ENCODE measurements at places on chromosomes 6 and 20.

DNA sequence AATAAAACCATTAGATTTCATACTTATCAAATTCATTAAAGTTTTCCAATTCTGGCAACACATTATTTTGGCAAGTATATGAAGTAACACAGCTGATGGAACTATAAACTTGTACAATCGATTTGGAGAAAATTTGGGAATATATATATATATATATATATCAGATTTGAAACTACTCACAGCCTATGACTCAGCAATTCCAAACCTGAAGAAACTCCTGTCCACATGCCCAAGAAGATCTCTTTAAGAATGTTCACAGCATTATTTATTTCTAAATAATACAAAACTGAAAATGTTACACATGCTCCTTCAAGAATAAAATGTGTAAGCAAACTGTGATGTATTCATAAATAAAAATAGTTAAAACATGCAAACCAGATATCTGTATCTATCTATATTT lies 270.1 kb downstream of the TFAP2A start:
- DNase-seq = no peak

DNA sequence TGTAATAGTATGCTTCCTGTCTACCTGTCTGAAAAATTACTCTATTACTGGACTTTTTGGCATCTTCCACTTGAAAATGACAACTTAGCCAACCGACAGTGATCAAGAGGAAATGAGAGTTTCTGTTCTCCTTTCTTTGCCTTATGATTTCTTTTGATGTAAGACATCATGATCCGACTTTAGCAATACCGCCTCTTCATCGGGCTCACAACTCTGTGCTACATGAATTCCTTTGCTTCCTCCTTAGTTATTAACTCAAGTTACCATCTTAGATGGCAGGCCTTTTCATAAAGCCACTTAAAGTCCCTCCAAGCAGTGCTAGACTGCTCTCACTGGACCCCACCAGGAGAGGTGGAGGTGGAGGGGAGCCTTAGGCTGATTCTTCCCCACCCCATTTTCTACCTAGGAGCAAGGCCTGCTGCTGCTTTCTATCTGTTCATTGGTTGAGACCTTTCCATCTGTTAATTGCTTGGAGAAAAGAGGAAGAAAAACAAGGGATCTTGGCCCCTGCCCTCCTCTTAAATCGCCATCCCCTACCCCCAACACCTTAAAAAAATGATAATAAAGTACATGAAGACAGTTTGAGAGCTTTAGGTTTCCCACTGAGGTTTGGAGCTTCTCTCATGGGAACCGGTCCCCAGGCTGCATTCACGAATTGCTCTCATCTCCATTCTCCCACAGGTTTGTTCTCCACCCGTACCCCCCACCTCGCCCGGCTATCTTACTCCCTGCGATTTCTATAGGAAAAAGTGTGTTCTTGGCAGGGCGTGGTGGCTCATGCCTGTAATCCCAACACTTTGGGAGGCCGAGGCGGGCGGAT lies 21.6 kb upstream of the MCM3 start:
- peak; percentile 23 for DNase-seq

GRCh38 chr20:10319855-10320254 lies 101.2 kb downstream of the SNAP25 start:
- DNase-seq = peak; percentile 15

DNA sequence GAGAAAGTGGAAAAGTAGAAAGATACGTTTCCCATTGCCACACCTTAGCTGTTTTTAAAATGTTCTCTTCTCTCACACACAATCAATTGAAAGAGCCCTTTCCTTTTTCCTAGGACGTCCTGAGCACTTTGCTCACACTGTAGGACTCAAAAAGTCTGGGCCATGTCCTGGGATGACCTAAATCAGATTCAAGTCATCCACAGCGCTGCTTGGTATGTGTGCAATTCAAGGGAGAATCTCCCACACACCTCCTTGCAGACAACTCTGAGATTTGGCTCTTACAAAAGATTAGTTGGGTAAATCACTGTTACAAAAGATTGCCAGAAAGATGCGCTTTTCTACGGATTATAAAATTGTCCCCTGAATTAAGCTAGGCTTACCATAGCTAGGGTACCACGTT lies 130.1 kb downstream of the RNASET2 start:
- no peak for DNase-seq

GRCh38 chr6:3607599-3607998 lies 143.9 kb downstream of the PXDC1 start:
- no peak for DNase-seq

GRCh38 chr6:26594730-26595632 lies 1.8 kb upstream of the ABT1 start:
- DNase-seq = peak; percentile 79

GRCh38 chr6:169911264-169912263 lies 160.1 kb downstream of the ERMARD start:
- DNase-seq = no peak

GRCh38 chr6:33314515-33314942 lies 651 bp upstream of the TAPBP start:
- DNase-seq = peak; percentile 83

GRCh38 chr6:152100183-152100618 lies 292.7 kb downstream of the ESR1 start:
- DNase-seq = peak; percentile 50

DNA sequence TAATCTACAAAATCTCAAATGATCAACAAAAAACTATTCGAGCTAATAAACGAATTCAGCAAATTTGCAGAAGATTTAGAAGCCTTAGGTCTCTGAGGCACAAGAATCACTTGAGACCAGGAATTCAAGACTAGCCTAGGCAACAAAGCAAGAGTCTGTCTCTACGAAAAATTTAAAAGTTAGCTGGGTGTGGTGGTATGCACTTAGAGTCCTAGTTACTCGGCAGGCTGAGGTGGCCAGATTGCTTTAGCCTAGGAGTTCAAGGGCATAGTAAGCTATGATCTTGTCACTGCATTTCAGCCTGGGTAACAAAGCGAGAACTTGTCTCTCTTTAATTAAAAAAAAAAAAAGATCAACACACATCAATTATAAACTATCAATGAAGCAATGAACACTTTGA lies 34.2 kb downstream of the FAM184A start:
- no peak for DNase-seq

DNA sequence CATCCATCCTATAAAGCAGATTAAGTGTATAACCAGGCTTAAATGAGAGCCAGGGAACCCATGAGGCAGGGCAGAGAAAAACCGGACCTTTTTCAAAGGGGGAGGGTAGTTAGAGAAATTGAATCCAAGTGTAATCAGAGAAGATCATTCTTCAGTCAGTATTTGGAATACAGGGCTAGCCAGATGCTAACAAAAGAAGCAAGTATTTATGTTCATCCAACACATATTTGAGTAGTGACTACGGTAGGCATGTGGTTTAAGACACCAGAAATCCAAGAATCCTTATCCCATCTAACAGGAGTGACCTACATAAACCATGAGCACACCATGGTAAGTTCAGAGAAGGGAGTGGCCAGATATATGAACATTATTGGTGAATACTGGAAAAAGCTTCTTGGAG lies 46.8 kb upstream of the FAM83C start:
- peak; percentile 15 for DNase-seq

DNA sequence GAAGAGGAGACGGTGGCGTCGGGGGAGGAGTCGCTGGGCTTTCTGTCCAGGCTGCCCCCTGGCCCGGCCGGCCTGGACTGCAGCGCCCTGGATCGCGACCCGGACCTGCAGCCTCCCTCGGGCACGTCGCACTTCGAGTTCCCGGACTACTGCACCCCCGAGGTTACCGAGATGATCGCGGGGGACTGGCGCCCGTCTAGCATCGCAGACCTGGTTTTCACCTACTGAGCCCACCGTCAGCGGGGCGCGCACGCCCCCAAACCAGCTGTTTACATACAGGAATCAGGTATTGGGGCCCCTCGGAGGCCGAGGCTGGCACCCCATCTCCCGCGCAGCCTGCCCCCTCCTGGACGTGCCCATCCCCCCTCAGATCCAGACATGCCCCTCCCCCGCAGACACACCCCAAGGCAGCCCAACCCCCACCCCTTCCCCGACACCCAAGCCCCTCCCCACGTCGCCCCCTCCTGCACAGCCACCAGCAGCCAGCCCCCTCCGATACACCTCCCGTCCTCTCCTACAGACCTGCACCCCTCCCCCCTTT lies 1.4 kb downstream of the SOX12 start:
- DNase-seq = peak; percentile 62

- DNase-seq = peak; percentile 61
These were observed 13.0 kb downstream of the PCK1 start for GRCh38 chr20:57573894-57574293.

GRCh38 chr20:32236048-32236533 lies 28.4 kb downstream of the POFUT1 start:
- DNase-seq = no peak

DNA sequence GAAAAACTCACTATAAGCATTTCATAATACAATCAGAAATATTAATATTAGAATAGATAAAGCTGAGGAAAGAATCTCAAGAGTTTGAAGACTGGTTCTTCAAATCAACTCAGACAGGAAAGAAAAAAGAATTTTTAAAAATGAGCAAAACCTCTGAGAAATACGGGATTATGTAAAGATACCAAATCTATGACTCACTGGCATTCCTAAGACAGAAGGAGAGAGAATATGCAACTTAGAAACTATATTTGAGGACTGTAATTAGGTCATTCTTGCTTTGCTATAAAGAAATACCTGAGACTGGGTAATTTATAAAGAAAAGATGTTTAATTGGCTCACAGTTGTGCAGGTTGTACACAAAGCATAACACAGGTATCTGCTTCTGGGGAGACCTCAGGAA lies 665.1 kb downstream of the RNF144B start:
- DNase-seq = no peak

DNA sequence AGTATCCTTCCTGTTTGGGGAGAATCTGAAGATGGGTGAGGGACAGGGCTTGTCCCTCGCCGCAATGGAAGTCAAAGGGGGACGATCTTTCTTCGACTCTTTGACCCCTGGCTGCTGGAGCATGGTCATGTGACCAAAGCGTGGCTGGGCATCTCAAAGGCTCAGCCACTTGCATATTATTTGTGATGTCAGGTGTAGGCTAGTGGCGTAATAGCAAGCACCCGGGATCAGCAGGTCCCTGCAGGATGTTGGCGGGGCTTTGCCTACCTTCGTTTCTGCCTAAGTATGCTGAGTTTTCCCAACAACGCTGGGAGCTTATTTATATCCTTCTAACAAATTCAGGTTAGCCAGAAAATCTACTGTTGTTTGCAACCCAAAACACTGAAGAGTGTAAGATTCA lies 50.3 kb upstream of the IL20RA start:
- no peak for DNase-seq

DNA sequence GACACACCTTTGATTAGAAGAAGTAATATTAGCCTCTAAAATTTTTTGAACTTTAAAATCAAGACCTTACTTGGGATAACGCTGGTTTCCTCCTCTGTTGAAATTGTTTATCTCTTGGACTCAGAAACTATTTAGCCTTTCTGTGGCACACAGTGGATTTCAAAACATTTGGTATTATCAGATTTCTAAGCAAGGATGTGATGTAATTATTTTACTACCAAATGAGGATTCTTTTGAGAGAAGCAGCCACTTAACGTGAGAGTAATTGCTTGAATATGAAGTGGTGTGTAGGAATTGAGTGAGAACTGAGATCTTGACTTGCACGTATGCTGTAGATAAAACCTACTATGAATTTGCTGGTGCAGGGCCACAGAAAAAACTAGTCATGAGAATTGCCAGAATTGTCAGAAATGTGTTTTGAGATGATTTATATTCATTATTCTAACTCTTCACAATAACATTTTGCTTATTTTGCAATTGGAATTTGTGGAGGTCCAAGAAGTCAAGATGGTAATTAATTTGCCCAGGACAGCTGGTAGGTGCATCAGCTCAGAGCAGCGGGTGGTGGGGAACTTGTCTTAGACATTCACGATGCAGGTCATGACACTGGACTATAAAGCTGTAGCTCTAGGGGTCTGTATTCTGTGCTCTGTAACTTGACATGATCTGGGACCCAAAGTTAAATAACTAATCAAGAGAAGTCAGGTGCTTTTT lies 53.4 kb downstream of the AKAP12 start:
- DNase-seq = peak; percentile 69

All from hematopoietic multipotent progenitor cell treated with erythropoietin and hydrocortisone succinate and interleukin-3 and kit ligand, for 4 days (in vitro differentiated cells).